ENCODE measurements at places on chromosomes 13 and 19. TPM values are rescaled to one million over a fixed set of nuclear protein-coding genes. Genes with fewer than 3 reads are reported as not detected.

The PEX11G gene
- total RNA-seq = 1.9 TPM

GRCh38 chr13:80400164-80400864, 59.4 kb upstream of the SPRY2 start:
- DNase-seq = no peak

- peak; percentile 29 for DNase-seq
These were observed 712.9 kb upstream of the GPC6 start for GRCh38 chr13:92513672-92514071.

DNA sequence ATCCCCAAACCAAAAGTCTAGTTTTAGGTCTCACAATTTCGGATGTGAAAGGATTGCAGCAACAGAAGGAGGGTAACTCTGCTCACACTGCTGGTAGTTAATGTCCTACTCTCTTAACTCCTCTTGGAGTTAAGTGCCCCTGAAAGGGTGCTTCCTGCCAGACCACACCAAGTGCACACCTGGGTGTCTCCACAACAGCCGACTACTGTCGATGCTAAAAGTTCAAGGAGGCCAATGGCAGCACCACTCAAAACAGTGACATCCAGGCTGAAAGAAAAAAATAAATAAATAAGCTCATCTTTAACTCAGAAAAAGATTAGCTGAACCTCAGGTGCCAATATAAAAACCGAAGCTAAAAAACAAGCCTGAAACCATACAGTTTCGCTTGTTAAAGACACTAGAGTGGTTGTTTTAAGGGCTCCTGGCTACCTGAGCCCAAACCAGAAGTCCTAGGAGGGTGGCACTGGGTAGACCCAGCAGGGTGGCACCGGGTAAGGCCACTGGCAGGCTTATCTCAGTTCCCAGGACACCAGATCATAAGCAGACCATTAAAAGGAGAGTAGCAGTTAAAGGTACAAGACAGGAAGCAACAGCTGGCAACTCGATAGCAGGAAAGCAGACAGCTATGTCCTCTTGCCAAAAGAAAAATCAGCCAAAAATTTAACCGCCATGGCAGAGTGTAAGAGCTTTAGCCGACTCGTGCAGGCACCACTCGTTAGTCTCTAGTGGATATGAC, 39.3 kb downstream of the BRD4 start:
- DNase-seq = no peak
